ENCODE measurements at places on chromosomes 16 and 17.

GRCh38 chr17:71330099-71330375 is 790.8 kb upstream of the SOX9 start:
- DNase-seq = no peak

GRCh38 chr17:72139212-72139611 is 18.4 kb downstream of the SOX9 start:
- no peak for DNase-seq

- DNase-seq = no peak
These were observed 12.0 kb downstream of the MMP15 start for GRCh38 chr16:58037365-58038057.

DNA sequence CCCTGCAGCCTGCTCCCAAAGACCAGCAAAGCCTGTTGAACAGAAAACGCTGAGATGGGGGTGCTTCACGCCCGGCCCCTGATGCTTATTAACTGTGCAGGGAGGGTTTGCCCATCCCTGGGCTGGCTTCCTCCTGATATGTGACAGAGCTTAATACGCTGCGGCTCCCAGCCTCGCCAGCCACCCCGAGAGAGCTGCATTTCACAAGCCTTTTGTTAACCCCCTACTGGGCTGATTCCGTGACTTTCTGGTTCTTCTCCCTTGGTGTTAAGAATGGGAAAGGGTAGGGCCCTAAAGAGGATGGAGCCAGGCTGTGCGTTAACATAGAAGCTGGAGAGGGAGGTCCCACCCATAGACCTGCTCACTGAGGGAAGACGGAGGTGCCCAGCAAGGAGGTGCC is 211.8 kb downstream of the ENGASE start:
- no peak for DNase-seq

- DNase-seq = no peak
These were observed 109.8 kb downstream of the SLC39A11 start for GRCh38 chr17:72982680-72983079.

DNA sequence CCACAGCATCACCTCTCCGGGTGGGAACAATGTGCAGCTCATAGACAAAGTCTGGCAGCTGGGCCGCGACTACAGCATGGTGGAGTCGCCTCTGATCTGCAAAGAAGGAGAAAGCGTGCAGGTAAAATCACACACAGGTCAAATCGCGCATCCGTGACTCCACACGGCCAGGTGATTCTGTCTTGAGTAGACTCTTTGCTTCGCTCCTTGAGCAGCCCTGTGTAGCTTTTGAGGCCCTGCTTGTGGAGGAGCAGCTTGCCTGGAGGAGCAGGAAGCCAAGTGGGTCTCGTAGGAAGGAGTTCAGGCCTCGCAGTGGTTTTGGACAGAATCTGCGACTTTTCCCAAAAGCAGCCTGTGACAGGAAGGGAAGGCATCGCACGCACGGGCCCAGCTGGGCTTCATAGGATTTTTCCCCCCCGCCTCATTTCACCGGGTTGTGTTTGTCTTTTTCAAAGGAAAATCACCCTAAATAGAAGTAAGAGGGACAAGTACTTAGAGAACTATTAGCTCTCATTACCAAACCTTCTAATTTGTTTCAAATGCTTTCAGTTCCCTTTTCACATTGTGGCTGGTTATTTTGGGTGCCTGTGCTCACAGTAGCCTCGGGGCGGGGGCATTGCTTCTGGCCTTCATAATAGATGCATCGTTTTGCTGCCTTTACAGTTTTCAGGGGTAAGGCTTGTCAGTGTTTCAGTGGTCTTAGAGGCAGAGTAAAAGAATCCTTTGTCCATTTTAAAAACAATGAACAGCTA is 71.5 kb downstream of the SEC14L1 start:
- DNase-seq = no peak

GRCh38 chr17:65293584-65294180 is 156.5 kb downstream of the RGS9 start:
- DNase-seq = no peak

DNA sequence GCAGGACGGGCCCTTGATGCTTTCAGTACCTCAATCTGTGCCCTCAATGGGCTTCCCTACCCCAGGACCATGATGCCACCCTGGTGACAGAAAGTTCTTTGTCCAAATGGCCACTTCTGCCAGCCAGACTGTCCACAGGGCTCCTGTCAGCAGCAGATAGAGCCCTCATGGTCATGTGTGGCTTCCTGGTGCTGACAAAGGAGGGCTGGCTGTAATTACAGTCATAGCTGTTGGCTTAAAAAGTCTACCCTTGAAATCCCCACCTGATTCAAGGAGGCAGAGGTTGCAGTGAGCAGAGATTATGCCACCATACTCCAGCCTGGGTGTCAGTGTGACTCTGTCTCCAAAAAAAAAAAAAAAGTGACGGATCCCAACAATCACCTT is 3.3 kb downstream of the TRPV2 start:
- DNase-seq = peak; percentile 40

DNA sequence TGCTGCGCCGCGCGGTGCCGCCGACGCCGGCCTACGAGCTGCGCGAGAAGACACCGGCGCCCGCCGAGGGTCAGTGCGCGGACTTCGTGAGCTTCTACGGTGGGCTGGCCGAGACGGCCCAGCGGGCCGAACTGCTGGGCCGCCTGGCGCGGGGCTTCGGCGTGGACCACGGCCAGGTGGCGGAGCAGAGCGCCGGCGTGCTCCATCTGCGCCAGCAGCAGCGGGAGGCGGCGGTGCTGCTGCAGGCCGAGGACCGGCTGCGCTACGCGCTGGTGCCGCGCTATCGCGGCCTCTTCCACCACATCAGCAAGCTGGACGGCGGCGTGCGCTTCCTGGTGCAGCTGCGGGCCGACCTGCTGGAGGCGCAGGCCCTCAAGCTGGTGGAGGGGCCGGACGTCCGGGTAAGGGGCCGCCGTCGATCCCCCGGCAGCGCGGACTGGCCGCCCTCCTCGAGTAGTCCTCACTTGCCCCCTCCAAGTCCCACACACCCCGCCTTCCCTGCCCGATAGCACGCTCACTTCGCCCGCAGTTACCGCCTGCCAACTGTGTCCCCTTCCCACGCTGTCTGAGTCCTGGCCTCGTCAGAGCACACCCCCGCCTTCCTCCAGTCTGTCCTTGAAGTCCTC is 470 bp downstream of the MLYCD start:
- DNase-seq = peak; percentile 81

GRCh38 chr17:32876417-32877163 is at the start of gene MYO1D:
MYO1D (minus strand) TSS chr17:32877124; CDS start chr17:32876872, 252 bp downstream.
- DNase-seq = peak; percentile 53

DNA sequence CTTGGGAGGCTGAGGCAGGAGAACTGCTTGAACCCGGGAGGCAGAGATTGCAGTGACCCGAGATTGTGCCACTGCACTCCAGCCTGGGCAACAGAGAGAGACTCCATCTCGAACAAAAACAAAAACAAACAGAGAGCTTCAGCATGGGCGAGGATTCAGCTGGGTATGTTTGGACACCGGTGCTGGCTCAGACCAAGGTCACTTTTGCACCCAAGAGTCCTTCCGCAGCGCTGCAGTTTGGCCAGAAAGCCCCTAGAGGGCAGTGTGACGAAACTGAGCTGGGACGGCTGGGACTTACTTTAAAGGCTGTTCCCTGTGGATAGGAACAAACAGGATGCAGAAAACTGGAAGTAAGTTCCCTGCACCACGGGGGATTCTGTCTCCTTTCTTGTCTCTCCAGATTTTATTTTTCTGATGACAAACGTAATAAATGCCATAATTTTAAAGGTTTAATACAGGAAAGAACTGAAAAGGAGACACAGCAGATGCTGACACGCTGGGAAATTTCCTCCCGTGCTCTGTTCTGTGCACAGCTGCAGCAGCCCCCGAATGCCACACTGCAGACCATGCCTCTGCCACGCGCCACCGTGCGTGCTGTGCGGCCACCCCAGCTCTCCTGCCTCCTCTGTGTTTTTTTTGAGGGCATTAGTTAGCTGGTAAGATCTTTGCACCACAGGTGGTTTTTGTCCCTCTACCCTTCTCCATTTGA is 25.2 kb upstream of the USP36 start:
- peak; percentile 76 for DNase-seq

DNA sequence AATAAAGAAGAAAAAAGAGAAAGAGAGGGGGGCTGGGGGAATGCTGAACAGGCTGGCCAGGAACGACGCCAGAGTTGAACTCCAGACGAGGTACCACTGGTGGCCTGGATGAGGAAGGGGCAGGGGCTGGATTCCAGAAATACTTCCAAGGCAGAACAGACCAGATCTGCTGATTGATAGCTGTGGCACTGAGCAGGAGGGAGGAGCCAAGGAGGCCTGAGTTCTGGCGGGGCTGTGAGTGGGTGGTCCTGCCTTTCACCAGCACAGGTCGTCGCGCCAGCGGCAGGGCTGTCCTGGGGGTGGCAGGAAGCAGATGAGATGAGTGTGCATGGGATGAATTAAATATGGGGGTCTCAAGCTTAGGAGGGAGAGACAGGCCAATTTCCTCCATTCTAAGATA is 5.5 kb downstream of the CCDC42 start:
- DNase-seq = no peak

- DNase-seq = peak; percentile 78
These were observed 100.7 kb downstream of the SOCS1 start for GRCh38 chr16:11155284-11155806.

- no peak for DNase-seq
These were observed 236.1 kb upstream of the TNRC6C start for GRCh38 chr17:77722366-77722765.

GRCh38 chr17:63136369-63137012 is 170.5 kb downstream of the TANC2 start:
- DNase-seq = no peak

DNA sequence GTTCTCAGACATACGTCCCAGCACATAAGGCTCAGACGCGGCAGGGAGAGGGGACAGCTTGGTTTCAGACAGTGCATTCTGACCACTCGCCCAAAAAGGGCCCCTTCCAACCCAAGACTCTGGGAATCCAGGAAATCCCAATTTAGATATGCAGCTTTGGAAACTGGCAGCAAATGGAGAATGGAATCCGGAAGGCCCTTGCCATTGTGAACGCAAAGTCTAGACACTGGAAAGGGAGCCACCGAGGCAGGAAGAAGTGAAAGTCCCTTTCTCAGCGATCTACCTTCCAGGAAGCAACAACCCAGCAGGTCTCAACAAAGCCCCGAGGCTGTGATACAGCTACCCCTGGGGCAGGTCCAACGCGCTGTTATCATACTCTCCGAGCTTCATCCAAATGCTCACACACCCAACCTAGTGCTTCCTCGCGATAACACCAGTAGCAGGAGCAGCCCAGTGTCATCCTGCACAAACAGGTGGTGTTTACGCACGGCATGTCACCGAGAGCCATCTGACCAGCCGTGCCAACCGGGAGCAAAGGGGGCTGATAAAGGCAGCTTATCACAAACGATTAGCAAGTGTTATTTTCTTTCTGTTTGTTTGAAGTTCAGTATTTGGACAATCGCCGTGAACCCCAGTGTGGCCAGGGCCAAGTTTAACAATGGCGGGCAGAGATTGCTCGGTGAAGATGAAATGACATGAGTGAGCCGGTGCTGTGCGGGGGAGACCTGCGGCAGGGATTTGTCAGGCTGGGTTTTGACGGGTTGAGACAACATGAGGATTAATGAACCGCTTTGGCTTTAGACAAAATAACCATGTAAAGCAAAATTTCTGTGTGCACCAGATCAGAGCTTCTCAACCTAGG is 240.6 kb downstream of the FOXL1 start:
- DNase-seq = peak; percentile 9

- no peak for DNase-seq
These were observed 117.6 kb downstream of the CCT6B start for GRCh38 chr17:34843682-34844081.

DNA sequence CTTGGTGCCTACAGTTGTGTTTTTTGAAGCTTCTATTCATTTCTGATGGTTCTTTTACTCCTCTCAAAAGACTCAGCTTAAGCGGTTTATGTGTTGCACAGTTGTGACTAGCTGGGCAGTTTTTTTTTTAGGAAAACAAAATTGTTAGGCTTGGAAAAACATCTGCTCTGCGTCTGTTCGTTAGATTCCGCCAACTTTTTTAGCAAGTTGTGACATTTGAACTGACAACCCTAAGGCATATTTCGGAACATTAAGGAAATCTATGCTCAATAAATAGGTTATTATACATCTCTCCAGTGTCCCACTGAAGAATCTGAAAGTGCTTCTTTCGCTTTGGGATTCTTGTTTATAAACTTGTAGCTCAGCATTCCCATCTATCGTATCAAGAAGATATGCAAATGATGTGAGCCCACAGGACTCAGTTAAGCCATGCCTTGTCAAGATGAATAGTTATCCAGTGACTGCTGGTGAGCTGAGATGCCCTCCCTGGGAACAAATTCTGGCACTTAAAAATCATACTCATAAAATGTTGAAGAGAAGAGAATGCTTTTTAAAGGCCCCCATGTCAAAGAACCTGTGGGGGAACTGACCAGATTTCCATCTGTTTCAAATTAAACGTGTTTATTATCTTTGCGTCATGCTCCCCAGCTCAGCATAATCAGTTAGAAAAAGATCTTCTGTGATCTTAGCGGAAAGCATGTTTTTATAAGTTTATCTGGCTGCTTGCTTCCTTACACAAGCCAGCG is 109.0 kb upstream of the FAM20A start:
- DNase-seq = no peak

DNA sequence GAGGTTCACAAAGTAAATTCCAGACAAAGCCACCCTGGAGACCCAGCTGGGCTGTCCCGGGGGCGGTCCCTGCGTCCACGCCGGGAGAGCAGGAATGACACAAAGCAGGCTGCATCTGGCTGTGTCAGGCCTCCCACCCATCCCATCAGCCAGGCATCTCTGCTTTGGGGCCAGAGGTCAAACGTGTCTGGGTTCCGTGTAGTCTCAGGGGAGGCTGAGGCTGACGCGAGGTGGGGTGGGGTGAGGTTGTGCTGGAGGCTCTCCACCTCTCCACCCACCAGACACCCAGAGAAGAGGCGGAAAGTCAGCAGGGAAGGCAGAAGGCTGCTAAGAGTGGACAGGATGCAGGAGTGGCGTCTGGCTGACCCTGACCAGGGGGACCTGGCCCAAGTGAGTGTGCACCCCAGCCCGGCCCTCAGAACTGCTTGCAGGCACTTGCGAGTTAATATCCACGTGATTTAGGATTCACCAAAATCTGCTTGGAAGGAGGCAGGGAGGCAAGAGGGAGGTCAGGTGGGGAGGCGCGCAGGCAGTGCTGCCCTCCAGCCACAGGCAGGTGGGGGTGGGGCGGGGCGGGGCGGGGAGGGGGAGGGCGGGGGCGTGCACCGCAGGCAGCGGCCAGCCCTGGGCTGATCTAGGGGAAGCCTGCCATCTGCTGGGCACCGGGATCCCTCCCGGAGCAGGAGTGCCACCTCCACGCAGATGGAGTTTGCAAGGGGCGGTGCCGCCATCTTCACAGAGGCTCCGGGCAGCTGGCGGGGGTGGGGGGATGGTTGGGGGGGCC is 44.3 kb downstream of the TBC1D16 start:
- DNase-seq = peak; percentile 90

GRCh38 chr17:54969658-54970572 is 1.4 kb downstream of the STXBP4 start:
- no peak for DNase-seq

GRCh38 chr17:7781429-7781828 is 52.6 kb upstream of the KDM6B start:
- DNase-seq = no peak

Measured in hematopoietic multipotent progenitor cell treated with erythropoietin and hydrocortisone succinate and interleukin-3 and kit ligand, for 4 days (in vitro differentiated cells).